ENCODE measurements at places on chromosomes 6 and 20.

- DNase-seq: no peak
Measured at GRCh38 chr20:19787366-19787765, 29.3 kb downstream of the RIN2 start.

GRCh38 chr6:131293472-131293911 is 158.2 kb downstream of the AKAP7 start:
- DNase-seq: no peak

DNA sequence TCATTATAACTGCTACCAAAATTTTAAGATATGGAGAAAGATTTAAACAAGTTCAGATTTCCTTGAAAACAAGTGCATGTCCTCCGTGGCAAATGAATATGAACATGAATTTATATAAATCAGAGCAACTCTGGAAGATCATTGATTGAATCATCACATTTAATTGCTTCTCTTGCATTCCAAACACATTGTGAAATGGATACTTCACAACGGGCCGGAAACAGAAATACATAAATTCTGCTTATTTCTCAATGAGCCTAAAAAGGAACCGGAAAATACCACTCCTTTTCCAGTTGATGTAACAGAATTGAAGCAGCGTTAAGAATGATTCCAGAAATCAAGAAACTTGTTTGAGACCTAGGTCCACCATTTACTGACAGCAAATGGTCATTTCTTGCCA is 134.6 kb upstream of the BTN3A2 start:
- no peak for DNase-seq

DNA sequence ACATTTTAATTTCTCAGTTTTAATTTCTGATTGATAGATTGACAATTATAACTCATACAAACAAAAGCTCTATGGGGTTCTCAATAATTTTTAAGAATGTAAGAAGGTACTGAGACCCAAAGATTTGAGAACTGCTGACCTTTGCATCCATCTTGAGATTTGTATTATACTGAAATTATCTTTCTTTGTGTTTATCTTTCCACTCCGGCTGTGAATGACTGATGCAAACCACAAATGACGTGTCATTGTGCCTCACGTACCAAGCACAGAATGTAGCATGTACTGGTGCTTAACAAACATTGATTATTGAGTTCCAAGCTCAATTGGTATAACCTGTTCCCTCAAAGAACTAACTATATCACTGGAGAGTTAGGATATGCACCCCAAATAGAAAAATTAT is 152.1 kb upstream of the SMLR1 start:
- no peak for DNase-seq

DNA sequence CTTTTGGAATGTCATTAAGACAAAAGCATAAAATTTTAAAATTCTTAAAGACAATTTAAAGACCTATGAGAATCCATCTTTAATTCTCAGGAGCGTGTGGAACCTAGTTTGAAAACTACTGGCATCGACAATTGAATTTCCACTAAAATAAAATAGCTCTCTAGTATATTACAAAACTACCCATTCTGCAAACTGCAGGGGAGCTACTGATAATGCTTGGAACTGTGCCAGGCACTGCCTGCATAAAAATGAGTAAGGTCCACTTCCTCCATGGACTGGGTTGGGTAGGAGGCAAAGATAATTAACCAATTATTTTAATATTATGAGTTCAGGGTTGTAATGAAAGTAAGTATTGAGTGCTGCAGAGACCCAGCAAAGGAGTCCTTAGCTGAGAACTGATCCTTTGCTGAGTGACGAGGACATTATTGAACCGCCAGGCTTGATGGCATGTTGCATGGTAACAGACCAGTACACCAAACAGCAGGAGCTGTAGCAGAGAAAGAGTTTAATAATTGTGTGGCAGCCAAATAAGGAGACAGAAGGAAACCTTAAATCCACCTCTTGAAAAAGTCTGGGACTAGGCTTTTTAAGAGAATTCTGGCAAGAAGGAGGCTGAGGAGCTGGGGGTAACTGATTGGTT is 261.3 kb downstream of the ESR1 start:
- DNase-seq: no peak

GRCh38 chr20:33933469-33933909 is 60.2 kb upstream of the RALY start:
- no peak for DNase-seq

DNA sequence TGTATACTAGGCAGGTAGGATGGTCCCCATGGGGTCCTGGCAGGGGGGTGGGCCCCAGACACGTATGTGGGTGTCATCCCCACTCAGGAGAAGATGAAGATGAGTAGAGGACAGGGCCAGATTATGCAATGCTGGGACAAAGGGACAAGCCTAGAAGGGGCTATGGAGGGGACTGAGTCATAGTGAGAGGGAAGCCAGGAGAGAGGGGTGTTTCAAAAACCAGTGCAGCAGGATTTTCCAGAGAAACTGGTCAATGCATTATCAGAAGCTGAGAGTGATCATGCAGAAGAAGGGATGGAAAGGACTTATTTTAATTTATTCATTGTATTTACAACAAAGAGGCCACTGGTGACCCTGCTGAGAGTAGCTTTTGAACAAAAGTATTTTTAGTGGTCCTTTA is 74.0 kb downstream of the PPP1R3G start:
- no peak for DNase-seq

DNA sequence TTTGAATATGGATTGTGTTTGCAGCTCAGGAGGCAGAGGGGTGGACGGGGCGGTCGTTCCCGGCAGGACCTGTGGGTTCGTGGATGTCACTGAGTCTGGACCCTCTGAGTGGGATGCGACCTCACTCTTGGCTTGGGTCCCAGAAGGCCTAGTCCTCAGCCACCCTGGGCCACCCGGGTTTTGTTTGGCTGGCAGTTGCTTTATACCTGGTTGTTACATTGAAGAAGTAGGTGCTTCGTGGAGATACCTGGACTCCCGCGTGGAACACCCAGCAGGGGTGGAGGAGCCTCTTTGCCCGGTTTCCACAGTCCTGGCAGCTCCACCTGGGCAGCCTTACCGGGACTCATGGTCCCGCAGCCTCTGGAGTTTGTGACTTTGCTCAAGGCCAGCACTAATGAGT is 405.1 kb downstream of the TAF4 start:
- no peak for DNase-seq

DNA sequence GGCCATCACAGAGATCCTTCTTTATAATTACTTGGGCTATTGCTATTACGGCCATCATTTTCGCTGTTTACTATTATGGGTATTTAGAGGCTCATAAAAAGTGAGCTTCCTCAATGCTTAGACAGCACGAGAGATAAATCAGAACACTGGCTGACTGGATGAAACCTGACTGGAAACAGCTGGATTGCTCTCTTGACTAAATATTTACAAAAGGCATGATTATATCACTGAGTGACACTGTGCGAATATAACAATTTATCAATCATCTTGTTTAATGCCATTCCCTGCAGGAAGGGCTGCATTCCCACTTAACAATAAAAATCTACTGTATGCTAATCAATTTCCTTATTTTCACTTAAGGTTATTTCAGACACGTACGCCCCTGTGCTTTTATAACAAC is 260.1 kb upstream of the ARID1B start:
- no peak for DNase-seq

DNA sequence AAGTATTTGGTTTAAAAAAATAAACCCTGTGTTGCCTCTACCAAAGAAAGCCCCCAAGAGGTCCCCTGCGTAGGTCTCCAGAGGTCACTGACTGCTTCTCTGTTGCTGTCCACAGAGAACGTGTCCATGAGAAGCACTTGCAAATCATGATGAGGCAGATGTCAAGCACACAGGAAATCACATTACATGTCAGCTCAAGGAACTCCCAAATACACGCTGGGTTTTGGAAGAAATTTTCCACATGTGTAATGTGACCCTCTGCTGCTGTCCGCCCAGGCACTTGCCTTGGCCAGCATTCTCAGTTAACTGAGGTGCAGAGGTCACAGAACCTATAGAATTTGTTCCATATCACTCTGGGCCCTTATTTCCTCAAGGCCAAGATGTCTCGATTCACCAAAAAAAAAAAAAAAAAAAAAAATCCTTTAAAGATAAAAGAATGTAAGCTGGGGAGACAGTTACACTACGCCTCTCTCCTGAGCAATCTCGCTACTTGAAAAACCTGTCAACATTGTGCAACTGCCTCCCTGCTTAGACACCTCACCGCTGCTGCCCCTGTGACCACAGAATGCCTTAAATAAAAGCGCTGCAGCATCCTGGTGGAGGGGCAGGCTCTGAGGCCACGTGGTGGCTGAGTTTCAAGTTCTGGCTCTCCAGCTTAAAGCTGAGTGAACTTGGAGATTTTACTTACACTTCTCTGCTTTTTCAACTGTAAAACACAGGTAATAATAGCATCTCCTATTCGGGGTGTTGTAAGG is 42.3 kb downstream of the SLC22A23 start:
- DNase-seq: no peak
